Activated CD4-positive, alpha-beta T cell treated with anti-CD3 and anti-CD28 coated beads for 1 hour (primary cell): ENCODE measurements at places on chromosomes 2 and 18.

GRCh38 chr2:218082586-218083351, 13.7 kb downstream of the RUFY4 start:
- DNase-seq = no peak

- DNase-seq = no peak
These were observed 911.6 kb downstream of the EPHA4 start for GRCh38 chr2:220660277-220661145.

GRCh38 chr2:173431191-173431590, 76.5 kb downstream of the CDCA7 start:
- DNase-seq = no peak

- no peak for DNase-seq
These were observed 236.3 kb upstream of the FSIP2 start for GRCh38 chr2:185502351-185502750.

- no peak for DNase-seq
These were observed 139.9 kb upstream of the PIEZO2 start for GRCh38 chr18:11289248-11289647.

GRCh38 chr2:70902067-70902442, 33.6 kb upstream of the ATP6V1B1 start:
- no peak for DNase-seq

- no peak for DNase-seq
These were observed 99.7 kb downstream of the RND3 start for GRCh38 chr2:150387586-150388288.

GRCh38 chr2:239657992-239658391, 257.2 kb upstream of the HDAC4 start:
- no peak for DNase-seq

DNA sequence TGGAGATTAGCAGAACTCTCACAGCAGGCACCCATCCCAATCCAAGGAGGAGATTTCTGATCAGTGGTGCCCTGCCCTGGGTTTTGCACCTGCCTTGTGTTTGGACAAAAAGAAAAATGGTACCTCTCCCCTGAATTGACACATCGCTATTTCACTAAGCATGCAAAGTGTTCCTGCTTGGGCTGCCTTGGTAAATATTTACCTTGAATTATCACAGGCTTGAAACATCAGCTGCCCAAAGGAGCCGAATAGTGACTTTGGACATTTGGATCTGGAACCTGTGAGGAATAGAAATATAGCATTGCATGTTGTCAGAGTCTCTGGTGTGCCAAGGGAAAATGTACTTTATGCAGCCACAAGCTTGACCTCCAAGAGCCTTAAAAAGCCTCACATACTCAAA, 926.4 kb upstream of the FANCL start:
- DNase-seq = no peak

- no peak for DNase-seq
These were observed 560.7 kb downstream of the STK39 start for GRCh38 chr2:167686691-167687090.

- no peak for DNase-seq
These were observed 194.6 kb upstream of the SMAD2 start for GRCh38 chr18:48124857-48125626.

GRCh38 chr2:234496055-234496834, 636 bp downstream of the ARL4C start:
- peak; percentile 32 for DNase-seq

DNA sequence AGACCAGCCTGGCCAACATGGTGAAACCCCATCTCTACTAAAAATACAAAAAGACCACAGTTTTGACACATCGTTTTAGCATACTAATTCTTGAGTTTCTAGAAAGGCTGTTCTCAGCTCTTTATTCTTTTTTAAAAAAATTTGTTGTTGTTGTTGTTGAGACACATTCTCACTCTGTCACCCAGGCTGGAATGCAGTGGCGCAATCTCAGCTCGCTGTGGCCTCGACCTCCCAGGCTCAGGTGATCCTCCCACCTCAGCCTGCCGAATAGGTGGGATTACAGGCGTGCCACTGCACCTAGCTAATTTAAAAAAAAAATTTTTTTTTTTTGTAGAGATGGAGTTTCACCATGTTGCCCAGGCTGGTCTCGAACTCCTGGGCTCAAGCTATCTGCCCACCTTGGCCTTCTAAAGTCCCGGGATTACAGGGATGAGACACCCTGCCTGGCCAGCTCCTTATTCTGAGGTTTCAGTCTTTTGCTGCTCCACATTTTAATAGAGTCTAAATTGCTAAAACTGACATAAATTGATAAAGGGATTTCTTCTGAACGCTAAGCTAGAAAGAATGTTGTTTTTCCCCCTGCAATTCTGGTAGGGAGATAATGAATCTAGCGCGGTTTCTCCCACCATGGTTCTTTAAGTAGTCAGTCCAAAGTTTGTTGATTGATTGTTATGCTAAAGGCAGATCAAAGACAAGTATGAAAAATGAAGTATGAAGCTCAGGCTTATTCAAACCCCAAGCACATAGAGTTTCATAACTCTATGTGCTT, 32.6 kb upstream of the CABLES1 start:
- DNase-seq = no peak

DNA sequence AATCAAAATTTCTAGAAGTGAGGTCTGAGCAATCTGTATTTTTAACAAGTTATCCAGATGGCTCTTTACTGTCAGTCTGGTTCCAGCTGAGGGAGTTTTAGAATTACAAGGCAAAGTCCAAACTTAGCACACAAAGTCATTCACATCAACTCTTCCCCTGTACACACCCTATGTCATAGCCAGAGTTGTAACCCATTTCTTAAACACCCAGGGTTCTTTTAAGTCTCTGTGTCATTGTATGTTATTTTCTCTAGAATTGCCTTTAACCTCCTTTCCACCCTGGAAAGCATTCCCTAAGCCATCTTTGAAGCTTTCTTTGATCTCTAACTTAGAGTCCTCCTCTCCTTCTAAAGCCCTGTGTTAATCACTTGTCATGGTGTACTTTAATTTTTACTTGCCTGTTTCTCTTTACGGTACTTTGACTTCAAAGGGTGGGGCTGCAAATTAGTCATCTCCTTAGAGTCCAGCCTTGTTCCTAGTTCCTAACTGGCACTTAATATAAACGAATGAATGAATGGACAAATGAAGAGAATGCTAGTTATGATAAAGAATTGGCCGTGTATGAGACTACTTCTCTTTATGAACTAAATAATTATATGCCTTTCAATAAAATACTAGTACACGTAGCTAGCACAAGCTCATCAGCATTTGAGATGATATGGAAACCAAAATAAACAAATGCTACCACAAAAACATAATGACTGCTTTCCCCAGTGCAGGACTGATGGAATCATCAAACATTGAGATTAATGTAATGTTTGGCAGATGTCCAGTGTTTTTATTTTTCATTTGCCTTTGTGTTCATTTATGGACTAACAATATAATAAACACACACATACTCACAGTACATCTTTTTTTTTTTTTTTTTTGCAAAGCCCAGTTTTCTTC, 11.9 kb upstream of the ACTR3 start:
- DNase-seq = no peak

DNA sequence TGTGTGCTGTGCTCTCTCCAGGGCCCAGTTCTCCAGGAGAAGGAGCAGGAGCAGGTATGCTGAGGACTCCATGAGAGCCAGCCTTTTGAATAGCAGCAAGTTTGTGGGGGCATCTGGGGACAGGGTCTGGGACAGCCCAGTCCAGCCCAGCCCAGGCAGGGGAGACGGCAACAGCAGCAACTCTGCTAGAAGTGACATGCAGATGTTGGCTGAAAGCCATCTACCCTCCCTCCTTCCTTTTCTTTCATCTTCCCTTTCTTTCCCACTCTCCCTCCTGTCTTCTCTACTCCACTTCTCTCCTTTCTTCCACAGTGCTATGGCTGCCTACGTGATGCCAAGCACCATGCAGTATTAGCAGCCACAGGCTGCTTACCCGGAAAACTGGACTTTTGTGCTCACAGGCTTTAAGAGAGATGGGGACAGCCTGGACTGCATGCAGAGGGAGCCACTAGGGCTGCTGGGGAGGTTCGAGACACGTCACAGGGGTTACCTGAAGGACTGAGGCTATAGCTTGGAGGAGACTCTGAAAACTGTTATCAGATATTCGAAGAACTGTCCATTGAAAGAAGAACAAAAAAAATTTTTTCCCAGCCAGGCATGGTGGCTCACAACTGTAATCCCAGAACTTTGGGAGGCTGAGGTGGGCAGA, 23.8 kb upstream of the YWHAQ start:
- no peak for DNase-seq

DNA sequence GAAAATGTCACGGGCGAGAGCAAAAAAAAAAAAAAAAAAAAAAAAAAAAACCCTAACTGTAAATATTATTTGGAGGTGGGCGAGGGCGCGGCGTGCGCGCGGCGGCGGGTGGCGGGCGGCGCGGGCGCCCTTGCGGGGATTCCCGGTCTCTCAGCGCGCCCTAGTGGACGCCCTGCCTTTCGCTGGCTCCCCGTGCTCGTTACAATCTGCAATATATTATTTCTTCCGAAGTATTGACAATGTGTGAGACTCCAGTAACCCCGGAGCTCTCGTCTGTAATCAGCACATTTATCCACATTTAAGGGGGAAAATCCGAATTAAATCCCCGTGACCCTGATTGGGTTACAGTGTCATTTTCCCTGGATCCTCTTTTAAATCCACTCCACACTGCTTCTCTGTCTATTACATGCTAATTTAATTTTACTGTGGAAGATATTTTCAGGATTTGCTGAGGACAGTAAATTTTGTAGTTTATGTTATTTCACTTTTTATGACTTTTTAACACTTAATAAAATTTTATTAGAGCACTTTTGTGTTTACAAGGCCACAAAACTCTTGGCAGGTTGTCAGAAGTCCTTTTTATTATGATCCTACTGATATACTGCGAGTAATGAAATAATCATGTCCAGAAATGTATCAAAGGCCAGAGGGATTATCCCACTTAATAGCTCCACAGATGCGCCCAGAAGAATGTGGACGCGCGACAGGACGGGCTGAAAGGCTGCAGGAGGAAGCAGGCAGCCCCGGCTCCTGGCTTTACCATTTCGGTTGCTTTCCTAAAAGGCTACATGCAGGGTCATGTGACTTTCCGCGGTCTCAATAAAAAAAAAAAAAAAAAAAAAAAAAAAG, 369.1 kb downstream of the MTX2 start:
- peak; percentile 17 for DNase-seq

- no peak for DNase-seq
These were observed 16.9 kb downstream of the CYP26B1 start for GRCh38 chr2:72130659-72131360.

- no peak for DNase-seq
These were observed 3.5 kb upstream of the ATL2 start for GRCh38 chr2:38380397-38381130.

- DNase-seq = no peak
These were observed 140.6 kb downstream of the C1D start for GRCh38 chr2:67922080-67922785.

DNA sequence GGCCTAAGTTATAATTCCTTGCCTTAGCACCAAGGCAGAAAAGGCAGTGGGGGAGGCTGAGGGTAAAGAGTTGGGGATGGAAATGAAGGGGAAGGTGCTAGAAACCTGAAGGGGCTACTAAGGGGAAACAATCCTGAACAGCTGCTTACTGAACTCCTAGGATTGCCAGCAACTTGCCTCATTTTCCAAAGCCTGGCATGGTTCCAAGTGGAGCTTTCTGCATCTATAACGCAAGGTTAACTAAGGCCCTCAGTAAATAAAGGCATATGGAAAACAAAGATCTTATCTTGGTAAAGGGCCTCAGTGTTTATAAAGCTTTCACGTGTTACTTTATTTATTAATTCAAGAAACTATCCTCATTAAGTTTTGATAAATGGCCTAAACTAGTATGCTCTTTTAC, 10.9 kb downstream of the MEP1B start:
- no peak for DNase-seq

GRCh38 chr2:232441147-232441651, 14.8 kb upstream of the ALPI start:
- DNase-seq = no peak

GRCh38 chr18:12479536-12479935, 71.8 kb downstream of the PRELID3A start:
- no peak for DNase-seq

- DNase-seq = no peak
These were observed 578 bp downstream of the IWS1 start for GRCh38 chr2:127525691-127526131.

- no peak for DNase-seq
These were observed 31.9 kb downstream of the PPP4R3B start for GRCh38 chr2:55585451-55586080.

DNA sequence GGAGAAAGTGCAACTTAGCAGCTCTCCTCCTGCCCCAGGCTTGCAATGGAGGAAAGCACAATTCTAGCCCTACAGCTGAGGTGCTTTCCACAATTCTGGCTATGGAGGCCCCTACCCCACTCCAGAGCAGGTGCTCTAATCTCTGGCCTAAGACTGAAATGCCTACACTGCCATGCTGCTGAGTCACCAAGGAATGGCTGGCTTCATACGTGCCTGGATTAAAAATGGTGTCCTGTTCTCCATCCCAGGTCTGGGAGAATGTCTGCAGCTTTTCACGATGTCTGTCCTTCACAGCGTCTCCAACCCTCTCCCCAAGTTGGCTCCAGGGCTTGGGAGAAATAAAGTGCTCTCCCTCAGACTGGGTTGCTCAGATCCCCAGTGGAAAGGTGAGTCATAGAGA, 48.5 kb downstream of the MBOAT2 start:
- DNase-seq = no peak

DNA sequence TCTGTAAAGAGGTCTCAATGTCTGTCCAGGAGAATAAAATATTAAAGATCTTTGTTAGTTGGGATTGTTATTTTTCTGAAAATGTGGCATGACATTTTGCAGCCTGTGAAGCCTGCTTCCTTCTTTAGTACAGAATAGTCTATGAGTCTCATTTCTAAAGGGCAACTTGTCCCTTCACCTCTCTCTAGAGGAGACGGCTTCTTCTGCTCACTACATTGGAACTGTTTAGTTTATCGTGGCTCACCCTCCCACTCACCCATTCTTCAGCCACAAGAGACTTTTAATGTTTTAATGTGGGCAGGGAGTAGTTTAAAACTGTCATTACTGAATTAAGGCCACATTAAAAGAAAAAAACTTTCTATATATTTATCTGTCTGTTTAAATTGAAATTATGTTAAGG, 161.0 kb downstream of the BARD1 start:
- DNase-seq = no peak

- DNase-seq = no peak
These were observed 27.1 kb upstream of the KLF11 start for GRCh38 chr2:10016001-10016801.

GRCh38 chr2:157291018-157291417, 33.5 kb downstream of the GALNT5 start:
- DNase-seq = no peak

DNA sequence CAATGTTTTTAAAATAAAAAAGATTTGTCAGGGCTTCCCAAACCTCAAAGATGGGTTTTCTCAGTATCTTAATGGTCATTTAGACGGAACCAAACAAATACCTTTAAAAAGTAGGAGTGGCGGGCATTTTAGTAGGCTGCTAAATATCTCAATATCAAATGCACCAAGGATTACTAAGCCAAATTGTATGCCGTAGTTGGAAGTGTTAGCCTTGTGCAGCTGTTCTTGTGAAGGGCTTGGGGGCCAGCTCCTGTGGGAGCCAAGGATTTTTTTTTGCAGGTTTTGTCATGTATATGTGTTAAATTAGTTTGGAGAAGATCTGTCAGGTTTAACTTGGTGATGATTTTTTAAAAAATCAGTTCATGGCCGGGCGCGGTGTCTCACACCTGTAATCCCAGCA, 52.1 kb downstream of the ACTR2 start:
- no peak for DNase-seq

GRCh38 chr18:47484068-47484467, 232.6 kb upstream of the SKOR2 start:
- no peak for DNase-seq

GRCh38 chr2:237866101-237866621, 6.7 kb downstream of the RAMP1 start:
- no peak for DNase-seq

- no peak for DNase-seq
These were observed 3.2 kb downstream of the DSEL start for GRCh38 chr18:67513280-67513679.
